ENCODE measurements at places on chromosomes 2 and 18. TPM values are rescaled to one million over a fixed set of nuclear protein-coding genes. Genes with fewer than 3 reads are reported as not detected.

REG3A gene
- total RNA-seq = 8.3 TPM

EFHD1 gene
- 236 TPM for total RNA-seq

ZNF514 gene
- total RNA-seq = 30.7 TPM

PRSS56 gene
- total RNA-seq = not detected

INO80B gene
- 29.3 TPM for total RNA-seq

PUM2 gene
- total RNA-seq = 104 TPM

DNPEP gene
- 60.2 TPM for total RNA-seq

NYAP2 gene
- 1.7 TPM for total RNA-seq

- DNase-seq = no peak
Observed at GRCh38 chr2:43593254-43593653, 2.6 kb downstream of the THADA start.

- DNase-seq = no peak
Observed at GRCh38 chr2:195495966-195496365, 161.1 kb upstream of the SLC39A10 start.

- no peak for DNase-seq
Observed at GRCh38 chr18:12013186-12013916, 32.0 kb downstream of the IMPA2 start.

GRCh38 chr2:113207021-113207420, 33.2 kb downstream of the PSD4 start:
- DNase-seq = peak; percentile 17

DNA sequence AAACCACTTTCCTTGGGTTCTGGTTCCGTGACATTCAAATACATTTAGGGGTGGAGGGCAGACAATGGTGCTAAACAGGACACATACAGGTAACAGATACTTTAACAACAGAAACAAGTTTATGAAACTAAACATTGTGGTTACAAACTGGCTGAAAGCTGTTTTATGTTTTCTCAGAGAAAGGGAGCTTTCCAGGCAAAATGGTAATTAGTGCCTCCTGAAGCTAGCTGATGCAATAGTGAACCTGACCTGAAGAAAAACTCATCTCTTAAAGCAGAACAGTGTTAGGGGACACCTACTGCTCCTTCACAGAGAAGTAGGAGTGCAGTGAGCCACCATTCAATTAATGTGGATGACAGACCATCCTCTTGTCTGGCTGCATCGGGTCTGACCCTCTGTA, 138.9 kb downstream of the CCDC148 start:
- no peak for DNase-seq

DNA sequence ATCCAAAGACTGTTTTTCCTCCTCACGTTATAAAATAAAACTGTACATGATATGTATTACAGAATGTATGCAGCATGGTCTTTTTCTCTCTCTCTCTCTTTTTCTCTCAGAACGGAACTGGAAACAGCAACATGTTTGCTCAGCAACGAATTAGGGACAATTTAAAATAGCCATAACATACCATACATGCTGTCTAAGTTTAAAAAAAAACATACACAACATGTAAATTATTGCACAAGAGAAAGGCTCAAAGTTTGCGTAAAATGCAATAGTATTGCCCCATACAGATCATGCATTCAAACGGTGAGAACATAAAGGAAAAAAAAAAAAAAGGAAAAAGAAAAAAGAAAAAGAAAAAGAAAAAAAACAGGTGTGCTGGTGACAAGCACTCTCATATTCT, 93.6 kb downstream of the BCL11A start:
- no peak for DNase-seq

DNA sequence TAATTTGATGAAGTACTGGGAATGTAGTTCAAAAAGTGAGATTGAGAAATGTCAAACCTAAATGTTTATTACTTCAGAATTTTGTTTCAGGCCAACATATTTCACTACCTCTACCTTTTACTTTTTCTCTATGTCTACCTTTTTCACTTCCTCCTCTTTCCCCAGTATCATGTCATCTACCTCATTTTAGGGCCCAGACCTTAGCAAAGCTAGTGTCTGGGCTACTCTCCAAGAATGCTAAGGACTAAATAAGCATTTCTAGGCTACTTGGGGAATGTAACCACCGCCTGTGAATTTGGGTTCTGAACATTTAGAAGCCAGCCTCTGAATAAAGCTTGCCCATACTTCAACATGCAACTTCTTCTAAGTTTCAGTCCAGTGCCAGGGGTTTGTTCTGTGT, 330.4 kb downstream of the SLC4A3 start:
- no peak for DNase-seq

- DNase-seq = no peak
Observed at GRCh38 chr2:239239607-239240413, 161.0 kb downstream of the HDAC4 start.

- no peak for DNase-seq
Observed at GRCh38 chr2:180715044-180715443, 265.4 kb upstream of the UBE2E3 start.

- no peak for DNase-seq
Observed at GRCh38 chr2:218902427-218902826, 21.8 kb downstream of the WNT10A start.

- DNase-seq = no peak
Observed at GRCh38 chr2:222813177-222813843, 47.5 kb upstream of the ACSL3 start.

- DNase-seq = no peak
Observed at GRCh38 chr2:103159018-103159417, 397.2 kb downstream of the TMEM182 start.

- no peak for DNase-seq
Observed at GRCh38 chr2:31704561-31705212, 123.9 kb upstream of the SRD5A2 start.

DNA sequence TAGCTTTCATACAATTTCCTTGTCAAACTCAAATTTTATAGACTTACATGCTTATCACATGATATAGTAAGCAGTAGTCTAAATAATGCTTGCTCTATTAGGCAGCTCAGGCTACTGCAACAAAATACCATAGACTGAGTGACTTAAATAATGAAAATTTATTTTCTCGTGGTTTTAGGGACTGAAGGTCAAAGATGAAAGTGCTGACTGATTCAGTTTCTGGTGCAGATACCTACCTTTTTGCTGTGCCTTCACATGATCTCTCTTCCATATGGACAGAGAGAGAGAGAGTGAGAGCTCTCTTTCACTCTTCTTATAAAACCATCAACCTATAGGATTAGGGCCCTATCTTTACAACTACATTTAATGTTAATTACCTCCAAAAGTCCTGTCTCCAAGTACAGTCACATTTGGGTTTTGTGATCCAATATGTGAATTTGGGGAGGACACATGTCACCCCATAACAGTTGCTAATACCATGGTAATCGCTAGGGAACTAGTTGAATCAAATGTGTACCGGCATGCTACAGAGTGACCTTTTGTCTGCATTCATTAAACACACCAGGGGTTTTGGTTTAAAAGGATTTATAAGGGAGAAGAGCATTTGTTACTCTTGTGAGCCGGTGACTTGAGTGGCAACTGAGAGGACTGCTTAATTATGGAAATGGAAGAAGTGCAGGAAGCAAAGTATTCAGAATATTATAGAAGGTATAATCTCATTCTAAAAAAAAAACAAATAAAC, 723.4 kb upstream of the LRRTM4 start:
- no peak for DNase-seq

DNA sequence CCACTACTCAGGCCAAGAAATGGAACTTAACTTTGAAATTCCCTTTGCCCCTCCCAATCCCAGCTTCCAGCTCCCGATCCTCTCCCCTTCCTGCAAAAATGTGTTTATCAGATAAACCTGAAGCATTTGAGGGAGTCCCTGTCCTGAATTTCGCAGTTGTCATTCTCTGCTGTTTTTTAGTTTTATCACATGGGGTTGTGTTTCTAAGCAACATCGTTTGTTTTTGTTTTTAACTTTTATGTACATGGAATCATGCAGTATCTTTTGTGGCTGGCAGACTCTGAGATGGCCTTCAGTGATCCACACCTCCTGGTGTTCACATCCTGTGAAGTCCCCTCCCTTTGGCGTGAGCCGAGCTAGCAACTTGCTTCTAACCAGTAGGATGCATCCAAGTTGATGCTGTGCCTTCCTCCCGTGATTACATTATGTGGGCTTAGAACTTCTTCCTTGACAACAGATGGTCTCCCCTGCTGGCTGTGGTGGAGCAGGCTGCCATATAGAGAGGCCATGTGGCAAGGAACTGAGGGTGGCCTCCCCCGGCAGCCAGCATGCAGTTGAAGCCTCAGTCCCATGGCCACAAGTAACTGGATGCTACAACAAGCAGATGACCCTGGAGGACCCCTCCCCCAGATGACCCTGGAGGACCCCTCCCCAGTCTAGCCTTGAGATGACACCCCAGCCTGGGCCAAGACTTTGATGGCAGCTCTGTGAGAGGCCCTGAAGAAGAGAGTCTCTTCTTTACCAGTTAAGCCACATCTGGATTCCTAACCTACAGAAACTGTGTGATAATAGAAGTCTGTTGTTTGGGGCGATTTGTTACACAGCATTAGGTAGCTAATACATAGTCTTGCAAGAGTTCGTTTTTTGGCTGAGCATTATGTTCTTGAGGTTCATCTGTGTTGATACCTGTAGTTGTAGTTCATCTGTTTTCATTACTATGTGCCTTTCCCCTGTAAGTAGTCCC, 27.7 kb downstream of the SH3BP4 start:
- peak; percentile 50 for DNase-seq

- DNase-seq = no peak
Observed at GRCh38 chr18:38654946-38655345, 1089.3 kb upstream of the CELF4 start.

DNA sequence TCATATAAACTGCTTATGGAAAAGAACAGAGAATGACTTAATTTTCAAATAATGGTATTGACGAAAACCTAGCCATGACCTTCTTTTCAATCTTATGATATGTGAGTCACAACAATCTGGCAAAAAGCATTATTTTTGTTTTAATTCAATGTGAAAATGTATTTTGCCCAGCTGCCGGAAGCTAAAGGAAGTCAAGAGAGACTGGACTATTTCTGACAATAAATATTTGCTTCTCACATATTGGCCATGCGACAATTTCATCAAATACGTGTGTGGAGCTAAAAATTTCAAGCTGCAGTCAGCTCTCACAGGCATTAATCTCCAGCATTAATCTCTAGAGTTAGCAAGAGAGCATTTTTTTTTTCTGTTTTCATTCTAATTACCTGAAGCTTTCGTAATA, 881.0 kb downstream of the CPS1 start:
- DNase-seq = no peak

GRCh38 chr18:75977081-75977480, 518.0 kb downstream of the ZNF516 start:
- no peak for DNase-seq
